Endothelial cell (in vitro differentiated cells): ENCODE measurements at places on chromosomes 11 and 22. TPM values are rescaled to one million over a fixed set of nuclear protein-coding genes. Genes with fewer than 3 reads are reported as not detected.

The OR5I1 gene
- not detected for total RNA-seq

The SORL1 gene
- 4.6 TPM for total RNA-seq

DNA sequence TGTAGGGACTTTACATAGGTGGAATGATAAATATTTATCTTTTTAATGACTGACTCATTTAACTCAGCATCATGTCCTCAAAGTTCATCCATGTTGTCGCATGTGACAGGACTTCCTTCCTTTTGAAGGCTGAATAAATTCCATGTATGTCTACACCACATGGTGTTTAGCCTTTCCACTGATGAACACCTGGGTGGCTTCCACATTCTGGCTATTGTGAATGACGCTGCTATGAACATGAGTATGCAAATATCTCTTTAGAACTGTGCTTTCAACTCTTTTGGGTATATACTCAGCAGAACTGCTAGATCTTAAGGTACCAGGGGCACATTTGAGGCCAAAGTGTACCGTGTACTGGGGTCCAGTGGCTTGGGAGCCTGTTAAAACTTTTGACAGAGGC is 24.1 kb downstream of the LARGE1 start:
- no peaks in the 10 kb centered on the region for H3K36me3 ChIP-seq
- H3K4me3 ChIP-seq, result no peak overlapping the region
- no peak overlapping the region for H3K27ac ChIP-seq

GRCh38 chr22:46587492-46588278 is 32.5 kb upstream of the GRAMD4 start:
- H3K4me3 ChIP-seq, result no peak overlapping the region
- H3K4me1 ChIP-seq, result peaks cover 3% of the 10 kb centered on the region
- H3K27me3 ChIP-seq, result peaks cover 5% of the 10 kb centered on the region
- H3K27ac ChIP-seq, result peak overlapping the region; percentile 72

- no peak overlapping the region for H3K4me3 ChIP-seq
- no peaks in the 10 kb centered on the region for H3K27me3 ChIP-seq
- no peaks in the 10 kb centered on the region for H3K36me3 ChIP-seq
- H3K27ac ChIP-seq, result no peak overlapping the region
These were observed 43.5 kb upstream of the CYP2D6 start for GRCh38 chr22:42174062-42174461.

DNA sequence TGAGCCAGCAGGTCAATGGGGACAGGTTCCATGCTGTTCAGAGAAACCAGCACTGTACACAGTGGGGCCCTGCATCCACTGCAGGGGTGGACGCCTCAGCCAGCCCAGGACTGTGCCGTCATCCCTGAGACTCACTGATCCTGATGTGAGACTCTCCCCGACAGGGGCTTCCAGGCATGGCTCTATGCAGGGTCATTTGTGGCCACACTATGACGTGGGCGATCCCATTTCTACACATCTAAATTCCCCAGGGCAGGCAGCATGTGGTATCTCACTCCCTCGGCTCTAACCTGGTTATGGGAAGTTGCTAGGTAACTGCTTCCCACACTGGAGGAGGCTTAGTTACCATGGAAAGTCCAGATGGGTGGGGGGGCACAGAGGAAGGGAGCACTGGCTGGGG is 14.2 kb upstream of the FAM83F start:
- H3K36me3 ChIP-seq, result no peaks in the 10 kb centered on the region
- no peaks in the 10 kb centered on the region for H3K27me3 ChIP-seq
- H3K4me1 ChIP-seq, result no peaks in the 10 kb centered on the region
- DNase-seq, result no peak

- H3K27ac ChIP-seq, result no peak overlapping the region
- no peaks in the 10 kb centered on the region for H3K4me1 ChIP-seq
- H3K4me3 ChIP-seq, result no peak overlapping the region
- DNase-seq, result peak; percentile 43
- no peaks in the 10 kb centered on the region for H3K36me3 ChIP-seq
- peaks cover 3% of the 10 kb centered on the region for H3K27me3 ChIP-seq
These were observed 19.4 kb downstream of the HTR3A start for GRCh38 chr11:113994077-113994954.

DNA sequence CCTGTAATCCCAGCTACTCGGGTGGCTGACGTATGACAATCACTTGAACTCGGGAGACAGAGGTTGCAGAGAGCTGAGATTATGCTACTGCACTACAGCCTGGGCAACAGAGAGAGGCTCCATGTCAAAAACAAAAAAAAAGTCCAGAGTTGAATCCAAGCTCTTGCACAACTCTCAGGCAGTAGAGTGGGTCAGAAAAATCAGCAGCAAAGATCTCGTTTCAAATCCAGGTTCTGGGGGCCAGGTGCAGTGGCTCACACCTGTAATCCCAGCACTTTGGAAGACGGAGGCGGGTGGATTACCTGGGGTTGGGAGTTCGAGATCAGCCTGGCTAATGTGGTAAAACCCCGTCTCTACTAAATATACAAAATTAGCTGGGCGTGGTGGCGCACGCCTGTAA is 24.9 kb downstream of the CLPB start:
- DNase-seq, result no peak
- H3K27me3 ChIP-seq, result no peaks in the 10 kb centered on the region
- no peak overlapping the region for H3K27ac ChIP-seq
- no peaks in the 10 kb centered on the region for H3K36me3 ChIP-seq

DNA sequence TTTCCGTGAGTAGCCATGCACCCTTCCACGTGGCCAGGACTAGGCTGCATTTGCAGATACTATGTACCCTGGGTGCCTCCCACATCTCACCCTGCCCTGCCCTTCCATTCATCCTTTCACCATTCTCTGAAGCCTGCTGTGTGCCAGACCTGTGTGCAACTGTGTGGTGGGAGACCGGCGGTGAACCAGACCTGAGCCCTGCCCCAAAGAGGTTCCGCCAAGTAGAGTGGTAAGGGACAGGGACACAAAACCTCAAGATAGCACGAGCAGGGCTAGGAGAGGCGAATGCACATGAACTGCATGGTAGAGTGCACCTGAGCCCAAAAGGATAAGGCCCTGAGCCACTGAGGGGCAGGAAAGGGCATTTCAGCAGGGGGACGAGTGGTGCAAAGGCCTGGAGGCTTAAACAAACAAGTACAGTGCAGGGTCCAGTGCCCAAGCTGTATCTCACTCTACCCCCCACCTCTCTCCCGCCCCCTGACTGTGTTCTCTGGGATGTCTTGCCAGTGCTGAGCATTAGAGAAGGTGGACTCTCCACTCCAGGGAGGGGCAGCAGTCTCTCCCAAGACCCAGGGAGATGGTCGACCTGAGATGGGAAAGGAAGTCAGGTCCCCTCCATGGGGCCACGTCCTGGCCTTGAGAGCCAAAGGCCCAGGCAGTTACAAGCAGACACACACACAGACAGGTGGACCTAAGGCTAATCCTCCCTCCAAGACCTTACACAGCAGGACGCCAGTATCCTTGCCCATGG is 14.1 kb upstream of the ARAP1 start:
- H3K27me3 ChIP-seq, result peaks cover 9% of the 10 kb centered on the region
- DNase-seq, result no peak
- no peaks in the 10 kb centered on the region for H3K4me1 ChIP-seq

DNA sequence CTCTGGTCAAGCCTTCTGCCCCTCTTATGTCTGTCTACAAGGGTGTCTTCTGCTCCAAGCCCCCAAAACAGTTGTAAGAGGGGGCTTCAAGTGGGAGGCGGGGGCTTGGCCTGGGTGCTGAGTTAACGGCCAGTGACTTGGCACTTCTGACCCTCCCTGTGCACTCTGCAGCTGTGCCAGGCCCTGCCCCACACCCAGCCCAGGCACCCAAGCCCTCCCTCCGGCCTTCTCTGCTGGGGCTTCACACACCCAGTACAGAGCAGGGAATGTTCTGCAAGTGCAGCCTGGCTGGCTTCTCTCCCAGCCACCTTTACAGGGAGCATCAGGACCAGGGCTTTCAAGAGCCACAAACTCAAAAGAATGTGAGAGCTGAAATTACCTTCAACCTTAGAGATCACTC is 3.8 kb downstream of the TMEM121B start:
- H3K4me3 ChIP-seq, result peak overlapping the region; percentile 89
- H3K4me1 ChIP-seq, result peaks cover 66% of the 10 kb centered on the region
- no peak for DNase-seq
- peaks cover 18% of the 10 kb centered on the region for H3K36me3 ChIP-seq
- H3K27ac ChIP-seq, result peak overlapping the region; percentile 85
- H3K27me3 ChIP-seq, result peaks cover 16% of the 10 kb centered on the region
